ENCODE measurements at places on chromosomes 1 and 21.

- no peak for DNase-seq
Measured at GRCh38 chr1:31153423-31153822, 86.3 kb downstream of the NKAIN1 start.

DNA sequence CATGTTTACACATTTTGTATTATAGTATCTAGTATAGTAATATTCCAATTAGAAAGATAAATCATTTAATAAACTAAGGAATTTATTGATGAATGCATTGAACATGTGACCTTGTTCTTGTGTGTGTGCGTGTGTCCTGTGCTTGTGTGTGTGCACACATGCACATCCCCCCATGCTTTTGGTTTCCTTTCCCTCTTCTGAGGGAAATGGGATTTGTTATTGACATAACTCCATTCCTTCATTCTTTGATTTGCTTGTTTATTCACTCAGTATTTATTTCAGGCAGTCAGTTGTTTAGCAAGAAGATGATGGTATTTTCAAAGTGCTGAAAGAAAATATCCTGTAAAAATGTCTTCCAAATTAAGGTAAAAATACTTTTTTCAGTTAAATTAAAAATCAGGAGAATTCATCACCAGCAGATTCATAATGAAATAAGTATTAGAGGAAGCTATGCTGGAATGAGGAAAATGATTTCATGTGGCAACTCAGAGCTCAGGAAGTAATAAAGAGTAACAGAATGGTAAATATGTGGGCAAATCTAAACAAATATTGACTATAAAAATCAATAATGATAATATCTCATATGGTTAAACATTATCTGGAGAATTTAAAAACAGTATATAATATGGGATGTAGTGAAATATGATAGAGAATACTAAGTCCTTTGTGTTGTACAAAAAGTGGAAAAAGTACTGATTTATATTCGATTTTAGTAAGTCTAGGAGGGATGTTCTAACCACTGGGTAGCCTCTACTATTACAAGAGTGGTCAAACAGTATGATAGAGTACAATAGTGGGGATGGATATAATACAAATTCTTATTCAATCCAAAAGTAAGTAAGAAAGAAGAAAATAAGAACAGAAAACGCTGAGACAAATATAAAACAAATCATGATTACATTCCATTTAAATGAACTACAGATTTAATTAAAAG, 35.2 kb upstream of the SIPA1L2 start:
- DNase-seq = no peak

- DNase-seq = no peak
Measured at GRCh38 chr1:213070406-213070805, 19.4 kb downstream of the RPS6KC1 start.

GRCh38 chr1:182080040-182080439, 18.5 kb upstream of the ZNF648 start:
- no peak for DNase-seq

DNA sequence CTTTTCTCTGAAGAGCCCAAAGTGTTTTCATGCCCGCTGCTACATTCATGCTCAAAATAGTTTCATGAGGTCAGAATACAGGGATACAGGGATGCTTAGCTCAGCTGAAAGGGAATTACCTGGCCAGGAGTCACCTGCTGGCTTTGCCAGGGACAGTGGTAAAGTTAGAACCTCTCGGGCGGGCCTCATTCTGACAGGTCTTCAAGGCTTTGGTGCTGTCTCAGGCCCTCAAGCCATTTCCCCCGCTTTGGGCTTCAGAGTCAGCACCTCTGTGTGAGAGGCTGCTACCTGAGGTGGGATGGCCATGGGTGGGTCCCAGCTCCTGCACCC, 5.5 kb downstream of the RASSF5 start:
- DNase-seq = no peak

- no peak for DNase-seq
Measured at GRCh38 chr1:119008483-119009311, 20.6 kb upstream of the TBX15 start.

- peak; percentile 89 for DNase-seq
Measured at GRCh38 chr1:205301205-205301821, 20.2 kb downstream of the NUAK2 start.

DNA sequence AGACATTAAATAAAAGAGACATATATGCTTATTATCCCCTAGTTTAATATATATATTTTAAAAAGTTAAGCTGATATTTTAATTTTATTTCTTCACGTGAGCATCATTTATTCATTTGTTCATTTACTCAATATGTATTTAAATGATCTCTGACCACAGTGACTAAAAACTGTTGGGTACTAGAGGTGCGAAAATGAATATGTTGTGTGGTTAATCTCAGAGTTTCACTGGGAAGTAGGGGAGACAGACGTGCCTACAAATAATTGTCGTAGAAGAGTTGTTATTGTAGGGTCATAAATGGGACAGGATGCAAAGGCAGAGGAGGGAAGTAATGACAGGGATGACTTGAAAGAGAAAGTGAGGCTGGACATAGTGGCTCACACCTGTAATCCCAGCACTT, 213.0 kb upstream of the CACYBP start:
- DNase-seq = no peak

DNA sequence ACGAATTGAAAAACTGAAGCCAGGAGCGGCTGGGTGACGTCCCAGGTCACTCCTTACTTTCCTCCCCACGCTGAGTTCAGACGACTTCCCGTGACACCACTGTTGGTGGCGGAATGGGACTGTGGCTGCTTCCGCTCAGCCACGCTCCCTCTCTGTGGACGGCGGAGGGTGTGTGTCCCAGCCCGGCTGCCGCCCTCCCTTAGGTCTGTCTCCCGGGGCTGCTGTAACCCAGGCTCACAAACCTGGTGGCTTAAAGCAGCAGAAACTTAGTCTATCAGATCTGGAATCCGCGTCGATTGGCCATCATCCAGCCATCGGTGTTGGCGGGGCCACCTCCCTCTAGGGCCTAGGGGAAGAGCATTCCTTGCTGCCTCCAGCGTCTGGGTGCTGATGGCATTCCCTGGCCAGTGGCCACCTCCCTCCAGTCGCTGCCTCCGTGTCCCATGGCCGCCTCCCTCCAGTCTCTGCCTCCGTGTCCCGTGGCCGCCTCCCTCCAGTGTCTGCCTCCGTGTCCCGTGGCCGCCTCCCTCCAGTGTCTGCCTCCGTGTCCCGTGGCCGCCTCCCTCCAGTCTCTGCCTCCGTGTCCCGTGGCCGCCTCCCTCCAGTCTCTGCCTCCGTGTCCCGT, 17.5 kb downstream of the TRPM2 start:
- DNase-seq = no peak

GRCh38 chr1:47471163-47471562, 33.3 kb downstream of the FOXD2 start:
- DNase-seq = no peak

All from HS-27A (cell line).